T1000 (cell line): ENCODE measurements at places on chromosomes 6 and 20.

GRCh38 chr20:13262671-13263360 is 41.7 kb downstream of the ISM1 start:
- peak; percentile 11 for DNase-seq

- DNase-seq = no peak
Measured at GRCh38 chr6:168120390-168121302, 41.6 kb upstream of the FRMD1 start.

DNA sequence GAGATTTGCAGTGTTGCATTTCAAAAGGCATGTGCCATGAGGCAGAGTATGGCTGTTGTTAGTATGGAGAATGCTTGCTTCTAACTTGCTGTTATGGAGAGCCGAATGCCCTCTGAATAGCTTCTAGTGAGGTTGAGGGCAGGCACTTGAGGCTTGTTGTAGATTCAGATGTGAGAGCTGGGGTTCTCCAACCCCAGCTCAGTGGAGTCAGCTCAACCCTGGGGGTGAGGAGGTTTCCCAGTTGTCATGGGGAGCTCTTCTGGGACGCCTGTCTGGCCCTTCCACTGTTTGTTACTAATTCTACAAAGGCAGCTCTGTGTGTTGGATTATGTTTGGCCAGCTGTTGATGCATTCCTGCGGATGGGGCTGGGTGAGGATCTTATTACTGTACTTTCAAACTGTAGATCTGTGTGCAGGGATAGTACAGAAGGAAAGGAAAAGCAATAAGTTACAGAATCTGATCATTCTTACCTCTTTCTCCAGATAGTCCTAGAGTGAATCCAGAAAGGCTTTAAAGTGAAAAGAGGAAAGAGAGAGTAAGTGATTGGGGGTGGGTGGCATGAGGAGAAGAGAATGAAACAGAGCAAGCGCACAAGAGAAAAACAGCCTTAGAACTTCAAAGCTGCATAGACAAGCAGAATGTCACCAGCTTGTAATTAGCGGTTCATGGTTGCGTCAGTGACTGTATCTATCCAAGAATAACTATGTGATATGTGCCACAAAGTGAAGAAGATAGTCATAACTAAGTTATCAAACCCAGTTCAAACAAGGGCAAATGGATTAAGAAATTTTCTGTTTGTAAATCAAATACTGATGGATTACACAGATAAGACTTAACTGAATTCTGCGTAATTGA is 148.7 kb downstream of the PRL start:
- peak; percentile 16 for DNase-seq

DNA sequence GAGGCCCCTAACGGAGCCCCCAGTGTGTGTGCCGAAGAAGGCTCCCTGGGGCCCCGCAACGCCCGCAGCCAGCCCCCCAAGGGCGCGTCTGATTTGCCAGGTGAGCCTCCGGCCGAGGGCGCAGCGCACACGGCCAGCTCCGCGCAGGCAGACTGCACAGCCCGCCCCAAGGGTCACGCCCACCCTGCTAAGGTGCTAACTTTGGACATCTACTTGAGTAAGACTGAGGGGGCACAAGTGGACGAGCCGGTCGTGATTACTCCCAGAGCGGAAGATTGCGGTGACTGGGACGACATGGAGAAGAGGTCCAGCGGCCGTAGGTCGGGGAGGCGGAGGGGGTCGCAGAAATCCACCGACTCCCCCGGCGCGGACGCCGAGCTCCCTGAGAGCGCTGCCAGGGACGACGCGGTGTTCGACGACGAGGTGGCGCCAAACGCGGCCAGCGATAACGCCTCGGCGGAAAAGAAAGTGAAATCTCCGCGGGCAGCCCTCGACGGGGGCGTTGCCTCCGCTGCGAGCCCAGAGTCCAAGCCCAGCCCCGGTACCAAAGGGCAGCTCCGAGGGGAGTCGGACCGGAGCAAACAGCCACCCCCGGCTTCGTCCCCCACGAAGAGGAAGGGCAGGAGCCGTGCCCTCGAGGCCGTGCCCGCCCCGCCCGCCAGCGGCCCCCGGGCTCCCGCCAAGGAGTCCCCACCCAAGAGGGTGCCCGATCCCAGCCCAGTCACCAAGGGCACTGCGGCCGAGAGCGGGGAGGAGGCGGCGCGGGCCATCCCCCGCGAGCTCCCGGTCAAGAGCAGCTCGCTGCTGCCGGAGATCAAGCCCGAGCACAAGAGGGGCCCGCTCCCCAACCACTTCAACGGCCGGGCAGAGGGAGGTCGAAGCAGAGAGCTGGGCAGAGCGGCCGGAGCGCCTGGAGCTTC is 117.0 kb downstream of the RTN4IP1 start:
- peak; percentile 13 for DNase-seq

- no peak for DNase-seq
Measured at GRCh38 chr20:21570285-21570992, 56.6 kb upstream of the NKX2-2 start.

DNA sequence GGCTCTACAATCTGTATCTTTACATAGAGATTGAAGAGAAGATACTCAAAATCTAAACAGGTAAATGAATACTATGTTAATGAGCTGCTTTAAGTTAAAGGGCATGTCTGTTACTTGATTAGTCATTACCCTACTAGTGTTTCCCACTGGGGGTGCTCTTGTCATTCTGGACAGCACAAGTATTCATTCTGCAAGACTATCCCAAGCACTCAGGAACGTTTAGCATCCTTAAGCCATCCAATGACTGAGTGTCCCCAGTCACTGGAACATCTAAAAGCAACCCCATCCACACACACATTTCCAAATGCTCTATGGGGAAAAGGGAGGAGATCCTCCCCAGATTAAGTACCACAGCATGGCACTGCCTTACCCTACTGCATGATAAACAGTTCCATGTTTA is 25.7 kb downstream of the EZR start:
- no peak for DNase-seq

DNA sequence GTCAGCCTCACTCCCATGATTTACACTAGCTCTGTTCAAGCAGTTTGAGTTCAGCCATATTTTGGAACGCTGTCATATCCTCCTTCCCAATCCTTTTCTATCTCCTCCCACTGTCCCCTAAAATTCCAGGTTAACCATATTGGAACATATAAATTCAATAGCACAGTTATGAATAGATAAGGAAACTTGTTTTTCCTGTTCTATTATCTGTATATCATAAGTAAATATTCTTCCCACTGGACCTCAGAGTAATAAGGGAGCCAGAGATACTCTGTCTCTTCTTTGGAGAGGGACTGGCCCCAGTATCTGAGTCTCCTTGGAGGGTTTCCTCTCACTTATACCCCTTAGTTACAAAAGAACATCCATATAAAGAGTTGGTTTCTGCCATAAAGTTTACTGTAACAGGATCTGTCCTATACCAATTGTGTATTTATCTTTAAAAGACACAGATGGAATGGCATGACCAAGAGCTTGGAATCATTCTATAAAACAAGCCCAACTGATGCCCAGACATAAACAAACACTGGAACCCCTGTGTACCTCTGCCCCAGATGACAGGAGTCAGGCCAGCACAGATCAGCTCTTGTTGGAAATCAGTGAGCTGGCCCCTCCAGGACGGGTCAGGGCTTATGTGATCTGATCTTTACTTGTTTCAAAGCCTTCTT is 67.1 kb downstream of the EPB41L2 start:
- DNase-seq = no peak

DNA sequence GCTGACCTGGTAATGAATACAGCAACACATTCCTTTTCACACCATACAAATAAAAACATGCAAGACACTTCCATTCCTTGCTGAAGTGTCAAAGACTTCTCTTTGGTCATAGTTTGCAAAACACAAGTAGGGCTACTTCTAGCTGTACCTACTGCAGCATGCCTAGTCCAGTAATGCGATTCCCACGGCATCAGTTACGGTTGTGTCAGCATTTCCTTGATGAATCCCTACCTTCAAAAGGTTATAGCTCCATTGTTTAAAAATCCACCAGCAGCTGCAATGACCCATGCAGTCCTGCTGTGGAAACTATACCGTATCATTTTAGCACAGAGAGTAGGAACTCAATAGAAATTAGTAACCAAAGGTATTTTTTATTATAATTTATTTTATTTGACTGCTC is 1371.5 kb downstream of the EPHA7 start:
- DNase-seq = no peak

GRCh38 chr6:157260735-157261410 is 62.4 kb downstream of the TMEM242 start:
- DNase-seq = no peak

GRCh38 chr6:6039946-6040509 is 33.3 kb upstream of the NRN1 start:
- DNase-seq = no peak

DNA sequence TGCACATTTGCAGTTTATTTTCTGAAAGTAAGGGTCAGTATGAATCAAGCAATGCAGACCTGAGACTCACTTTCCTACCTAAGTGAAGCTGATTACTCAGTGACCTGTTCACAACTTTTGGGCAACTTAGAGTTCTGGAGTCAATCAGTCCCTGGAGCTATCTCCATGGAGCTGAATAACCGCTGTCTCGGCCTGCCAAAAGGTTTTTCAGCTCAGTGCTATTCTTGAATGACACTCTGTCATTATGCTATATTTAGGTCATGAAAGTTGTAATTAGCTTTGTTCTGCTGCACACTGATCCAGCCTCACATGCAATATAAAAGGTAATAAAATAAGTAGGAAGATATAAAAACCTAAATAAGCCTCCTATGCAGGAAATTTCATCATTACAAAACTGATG is 356.0 kb downstream of the BMP2 start:
- DNase-seq = no peak

- DNase-seq = no peak
Measured at GRCh38 chr6:26592649-26593048, 4.1 kb upstream of the ABT1 start.

DNA sequence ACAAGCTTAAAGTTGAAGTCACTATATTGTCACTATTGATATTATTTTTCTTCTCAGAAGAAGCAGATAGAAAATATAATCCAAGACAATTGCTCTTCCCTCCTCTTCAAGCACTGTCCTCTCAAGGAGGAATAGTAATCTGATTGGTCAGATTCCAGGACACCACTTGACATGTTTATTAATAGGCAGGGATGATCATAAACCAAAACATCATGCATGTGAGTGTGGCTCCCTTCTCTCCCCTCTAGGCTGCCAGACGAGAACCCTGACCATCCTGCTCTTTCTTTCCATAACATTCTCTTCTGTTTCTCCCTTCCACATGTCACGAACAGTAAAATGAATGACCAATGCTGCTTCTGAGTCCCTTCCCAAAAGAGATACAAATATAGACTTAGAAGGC is 7.5 kb downstream of the ATG5 start:
- DNase-seq = no peak

DNA sequence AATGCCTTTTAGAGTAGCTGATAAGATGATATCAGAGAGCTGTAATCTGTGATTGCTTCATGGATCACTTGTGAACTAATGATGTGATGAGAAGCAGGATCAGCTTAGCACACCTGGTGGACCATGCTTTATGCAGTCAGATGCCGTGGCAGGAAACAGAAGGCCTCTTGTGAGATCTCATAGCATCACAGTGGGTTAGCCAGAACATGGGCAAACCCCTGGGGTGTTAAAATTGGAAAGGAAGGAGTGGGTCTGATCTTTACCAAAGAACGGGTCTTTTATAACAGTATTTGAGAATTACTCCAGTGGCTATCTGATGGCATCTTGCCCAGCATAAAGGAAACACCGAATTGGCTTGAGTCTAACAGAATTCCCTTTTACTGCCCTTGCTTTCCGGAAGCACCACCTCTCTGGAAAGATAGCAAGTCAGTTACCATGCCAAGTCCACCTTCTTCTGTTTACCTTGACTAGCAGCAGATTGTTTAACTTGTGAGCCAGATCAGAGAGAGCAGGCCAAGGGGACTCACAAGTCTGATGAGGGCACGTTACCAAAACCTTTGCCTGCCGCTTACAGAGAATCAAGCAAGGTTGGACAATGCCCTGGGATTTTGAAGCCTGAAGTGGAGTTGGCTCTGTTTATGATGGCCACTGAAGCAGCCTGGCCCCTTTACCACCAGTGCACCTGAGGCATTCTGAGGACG is 20.9 kb upstream of the SRF start:
- no peak for DNase-seq

- DNase-seq = no peak
Measured at GRCh38 chr20:62815066-62815991, 1.5 kb upstream of the COL9A3 start.

- no peak for DNase-seq
Measured at GRCh38 chr6:100304575-100304974, 160.1 kb downstream of the SIM1 start.

- no peak for DNase-seq
Measured at GRCh38 chr6:167807756-167808155, 19.0 kb upstream of the AFDN start.

DNA sequence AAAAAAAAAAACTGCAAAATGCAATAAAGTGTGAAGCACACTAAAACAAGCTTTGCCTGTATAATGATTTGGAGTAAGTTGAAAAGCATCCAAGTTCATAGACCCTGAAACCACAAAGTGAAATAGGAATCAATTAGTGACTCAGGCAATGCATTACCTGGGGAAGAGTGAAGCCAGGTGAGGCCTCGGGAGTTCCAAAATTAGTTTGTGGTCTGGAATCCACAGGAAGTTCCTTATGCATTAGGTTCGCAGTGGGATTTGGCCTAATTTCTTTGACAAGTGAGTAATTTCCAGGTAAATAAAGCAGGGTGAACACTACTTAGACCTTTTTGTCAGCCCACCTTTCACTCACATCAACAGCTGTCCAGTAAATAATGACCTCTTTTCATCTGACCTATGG is 490.8 kb downstream of the CBLN4 start:
- no peak for DNase-seq

DNA sequence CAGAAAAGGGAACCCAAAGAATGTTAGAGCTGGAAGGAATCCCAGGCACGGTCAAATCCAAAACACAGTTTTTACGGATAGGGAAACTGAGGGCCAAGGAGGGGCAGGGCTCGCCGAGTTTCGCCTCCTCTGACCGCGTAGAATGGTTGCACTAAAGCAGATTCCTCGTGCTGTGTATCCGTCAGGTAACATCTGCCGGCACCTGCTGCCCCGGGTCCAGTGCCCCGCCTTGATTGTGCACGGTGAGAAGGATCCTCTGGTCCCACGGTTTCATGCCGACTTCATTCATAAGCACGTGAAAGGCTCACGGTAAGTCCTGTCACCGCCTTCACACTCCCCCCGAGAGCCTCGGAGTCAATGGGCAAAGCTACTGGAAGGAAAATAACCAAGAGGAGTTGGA is 17.1 kb downstream of the TUBB2A start:
- DNase-seq = no peak

GRCh38 chr6:5840734-5841390 is 165.9 kb downstream of the NRN1 start:
- no peak for DNase-seq

DNA sequence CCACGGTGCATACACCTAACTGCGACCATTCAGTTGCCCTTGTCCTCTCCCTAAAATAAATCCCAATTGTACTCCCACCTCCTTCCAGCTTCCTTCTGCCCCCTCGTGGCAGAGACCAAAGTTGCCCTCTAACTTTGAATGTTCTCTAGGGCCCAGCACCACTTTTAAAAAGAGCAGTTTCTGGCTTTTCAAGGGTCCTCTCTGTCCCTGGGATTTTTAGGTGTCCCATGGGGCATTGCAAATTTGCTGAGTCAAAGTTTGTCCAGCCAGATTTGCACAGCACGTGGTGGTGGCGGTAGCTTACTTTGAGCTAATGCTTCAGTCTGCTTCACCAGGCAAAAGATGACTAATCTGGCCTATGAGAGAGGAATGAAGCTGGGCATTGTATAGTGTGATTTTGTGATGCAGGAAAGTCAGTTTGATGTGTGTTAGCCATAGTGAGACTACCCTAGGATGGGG is 100.2 kb downstream of the PERP start:
- peak; percentile 22 for DNase-seq

GRCh38 chr6:1993042-1993441 is 252.4 kb downstream of the GMDS start:
- DNase-seq = peak; percentile 12
